ENCODE measurements at places on chromosomes 11 and 22. TPM values are rescaled to one million over a fixed set of nuclear protein-coding genes. Genes with fewer than 3 reads are reported as not detected.

GRCh38 chr22:19760951-19761724 lies 560 bp downstream of the TBX1 start:
- H3K27ac ChIP-seq = no peak overlapping the region
- DNase-seq = no peak
- H3K4me1 ChIP-seq = peaks cover 49% of the 10 kb centered on the region
- no peaks in the 10 kb centered on the region for H3K36me3 ChIP-seq

GRCh38 chr11:130715085-130715876 lies 201.0 kb downstream of the SNX19 start:
- no peak overlapping the region for H3K4me3 ChIP-seq
- no peaks in the 10 kb centered on the region for H3K4me1 ChIP-seq
- H3K27ac ChIP-seq = no peak overlapping the region
- no peak for DNase-seq
- no peaks in the 10 kb centered on the region for H3K36me3 ChIP-seq
- H3K27me3 ChIP-seq = no peaks in the 10 kb centered on the region

DNA sequence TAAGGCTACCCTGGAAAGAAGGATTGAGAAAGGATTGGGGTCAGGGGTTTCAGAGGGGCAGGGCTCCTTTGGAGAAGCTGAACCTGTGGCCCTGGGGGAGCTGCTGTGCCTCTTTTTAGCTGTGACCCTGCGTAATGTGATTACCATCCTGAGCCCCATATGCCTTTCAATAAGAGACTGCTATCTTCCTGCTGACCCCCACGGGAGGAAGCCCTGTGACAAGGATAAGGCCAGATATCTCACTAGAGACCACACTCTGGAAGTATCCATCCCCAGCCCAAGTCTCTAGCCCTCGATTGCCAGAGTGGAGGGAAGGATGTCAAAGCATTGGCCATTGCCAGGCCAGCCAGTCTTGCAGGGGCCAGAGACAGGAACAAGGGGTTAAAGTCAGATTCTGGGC lies 4.8 kb upstream of the SLC39A13 start:
- H3K27ac ChIP-seq = no peak overlapping the region
- no peak overlapping the region for H3K4me3 ChIP-seq
- no peak for DNase-seq

Gene PIWIL4
- total RNA-seq = 9.0 TPM

Gene MEI1
- total RNA-seq = 0.44 TPM

Gene FXYD6
- 29.4 TPM for total RNA-seq

DNA sequence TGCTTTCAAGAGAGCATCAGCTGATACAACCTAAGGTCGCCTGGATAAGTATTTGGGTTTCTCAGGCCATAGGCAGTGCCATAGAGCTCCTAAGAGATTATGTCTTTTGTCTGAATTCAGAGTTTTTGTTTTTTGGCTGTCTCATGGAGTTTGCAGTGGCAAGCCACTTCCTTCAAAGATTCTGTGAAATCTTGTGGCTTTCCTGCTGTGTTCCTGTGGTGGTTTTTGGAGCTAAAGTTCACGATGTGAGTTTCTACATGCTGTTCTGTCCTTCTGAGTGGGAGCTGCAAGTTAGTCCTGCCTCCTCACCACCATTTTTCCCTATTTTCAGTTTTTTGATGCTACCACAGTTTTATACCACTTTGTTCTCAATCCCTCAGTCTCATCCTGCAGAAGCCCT lies 111.4 kb downstream of the COMMD9 start:
- H3K4me3 ChIP-seq = no peak overlapping the region
- no peak for DNase-seq
- H3K36me3 ChIP-seq = no peaks in the 10 kb centered on the region
- H3K4me1 ChIP-seq = no peaks in the 10 kb centered on the region
- H3K27ac ChIP-seq = no peak overlapping the region
- H3K27me3 ChIP-seq = no peaks in the 10 kb centered on the region

Data from tibial nerve (tissue), 4 donors.